Progenitor cell of endocrine pancreas (in vitro differentiated cells): ENCODE measurements at places on chromosomes 2 and 18.

- DNase-seq = no peak
Observed at GRCh38 chr2:20313659-20314058, 37.0 kb downstream of the PUM2 start.

DNA sequence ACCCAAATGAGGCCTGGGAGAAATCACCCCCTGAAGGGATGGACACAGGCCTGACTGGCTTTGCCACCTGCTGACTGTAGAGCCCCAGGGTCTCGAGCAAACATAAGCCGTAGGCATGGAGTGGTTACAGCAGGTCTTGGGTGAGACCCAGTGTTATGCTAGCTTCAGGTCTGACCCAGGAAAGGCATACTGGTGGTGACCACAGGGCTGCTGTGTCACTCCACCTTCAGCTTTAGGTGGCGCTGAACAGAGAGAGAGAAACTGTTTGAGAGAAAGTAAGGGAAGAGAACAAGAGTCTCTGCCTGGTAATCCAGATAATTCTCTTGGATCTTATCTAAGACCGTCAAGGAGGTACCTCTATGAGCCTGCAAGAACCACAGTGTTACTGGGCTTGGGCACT is 1544.2 kb upstream of the TMEFF2 start:
- no peak for DNase-seq

GRCh38 chr2:45871025-45871424 is 219.6 kb downstream of the PRKCE start:
- no peak for DNase-seq

DNA sequence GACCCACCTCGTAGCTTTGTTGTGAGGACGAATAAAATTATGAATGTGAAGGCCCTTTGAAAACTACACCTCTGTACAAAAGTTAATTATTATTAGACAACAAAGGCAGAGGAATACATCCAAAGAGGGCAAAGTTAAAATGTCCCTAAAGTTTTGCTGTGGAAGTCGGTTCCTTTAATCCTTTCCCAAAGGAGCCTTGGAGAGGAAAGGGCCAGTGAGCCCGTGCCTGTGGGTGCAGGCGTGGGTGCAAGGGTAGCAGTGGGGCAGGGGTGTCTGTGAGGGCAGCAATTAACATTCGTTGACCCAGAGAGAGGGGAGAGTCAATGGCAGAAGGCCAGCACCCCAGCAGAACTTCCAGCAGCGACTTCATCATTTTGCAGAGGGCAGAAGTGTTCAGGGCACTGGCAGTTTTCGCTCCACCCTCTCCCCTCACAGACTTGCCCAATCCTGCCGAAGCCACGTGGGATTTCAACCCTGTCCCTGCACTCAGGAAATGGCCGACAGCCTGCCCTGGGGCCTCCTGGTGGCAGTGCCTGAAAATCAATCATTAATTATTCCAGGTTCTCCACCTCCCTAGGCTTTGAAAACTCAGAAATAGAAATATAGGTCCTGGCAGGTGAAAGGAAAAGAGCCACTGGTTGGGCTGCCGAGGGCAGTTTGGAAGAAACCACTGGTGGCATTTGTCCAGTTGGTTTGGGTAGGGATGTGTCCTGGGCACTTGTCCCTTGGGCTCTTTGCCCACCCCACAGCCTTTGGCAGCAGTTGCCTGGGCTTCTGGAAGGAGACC is 4.2 kb upstream of the PAX8 start:
- no peak for DNase-seq

GRCh38 chr2:18603854-18604530 is 14.6 kb upstream of the NT5C1B start:
- no peak for DNase-seq
